ENCODE measurements at places on chromosomes 11 and 22.
A peak's percentile ranks its signal among the peaks of the same experiment; 100 is the strongest.

DNA sequence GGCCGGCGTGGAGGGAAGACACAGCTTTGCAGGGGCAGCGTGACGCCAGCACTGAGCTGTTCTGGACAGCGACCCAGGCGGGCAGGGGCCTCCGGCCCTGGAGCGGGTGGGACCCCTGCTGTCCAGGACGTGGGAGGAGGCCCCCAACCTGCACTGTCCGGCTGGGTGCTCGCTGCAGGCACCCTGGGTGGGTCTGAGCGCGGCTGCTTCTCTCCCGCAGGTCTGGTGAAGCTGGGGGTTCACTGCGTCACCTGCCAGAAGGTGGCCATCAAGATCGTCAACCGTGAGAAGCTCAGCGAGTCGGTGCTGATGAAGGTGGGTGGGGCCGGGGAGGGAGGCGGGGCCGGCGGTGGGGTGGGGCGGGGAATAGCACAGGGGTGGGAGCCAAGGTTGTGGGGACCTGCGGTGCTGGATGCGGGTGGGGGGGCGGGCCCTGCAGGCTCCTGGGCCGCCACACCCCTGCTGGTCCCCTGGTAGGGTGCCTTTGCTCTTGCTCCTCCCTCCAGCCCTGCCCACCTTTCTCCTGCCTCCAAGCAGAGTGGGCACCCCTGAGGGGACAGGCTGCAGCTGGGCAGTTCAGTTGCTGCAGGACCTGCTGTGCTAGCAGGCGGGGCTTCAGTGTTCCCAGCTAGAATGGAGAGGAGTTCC, 46.2 kb downstream of the BRSK2 start:
- DNase-seq: no peak

DNA sequence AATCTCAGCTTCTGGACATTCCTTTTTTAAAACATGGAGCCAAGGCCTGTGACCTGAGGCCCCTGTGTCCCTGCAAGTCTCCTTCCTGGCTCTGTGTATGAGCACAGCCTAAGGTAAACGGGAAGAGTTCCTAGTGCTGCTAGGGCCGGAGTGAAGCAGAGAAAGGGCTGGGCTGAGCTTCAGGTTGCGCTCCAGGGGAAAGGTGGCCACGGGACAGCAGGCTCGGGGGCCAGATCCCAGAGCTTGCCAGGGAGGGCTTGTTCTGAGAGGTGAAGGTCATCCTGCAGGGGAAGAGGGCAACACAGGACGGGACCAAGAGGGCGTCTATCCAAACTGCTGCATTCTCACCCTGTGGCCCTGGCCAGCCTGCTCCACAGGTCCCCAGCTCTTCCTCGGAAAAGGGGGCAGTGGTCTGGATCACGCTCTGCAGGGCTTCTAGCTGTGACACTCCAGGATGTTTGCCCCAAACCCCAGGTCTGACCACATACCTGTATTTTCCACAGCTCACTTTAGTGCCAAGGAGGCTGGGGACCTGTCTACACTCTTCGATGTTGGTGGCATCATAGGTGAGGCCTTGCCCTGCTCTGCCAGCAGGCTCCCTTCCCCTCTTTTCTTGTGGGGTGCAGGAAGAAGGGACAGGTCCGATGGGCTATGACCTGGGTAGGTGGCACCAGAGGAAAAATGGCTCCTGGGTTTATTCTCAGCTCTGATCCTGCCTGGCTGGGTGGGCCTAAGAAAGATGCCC, 20.4 kb downstream of the SLC37A2 start:
- DNase-seq: no peak

- no peak for DNase-seq
These were observed 33.4 kb upstream of the SORL1 start for GRCh38 chr11:121418625-121419114.

- no peak for DNase-seq
These were observed 13.9 kb downstream of the ZNF74 start for GRCh38 chr22:20407829-20408228.

GRCh38 chr22:50446708-50447575, 27.9 kb downstream of the SBF1 start:
- no peak for DNase-seq

GRCh38 chr11:70200212-70200844, 2.8 kb upstream of the FADD start:
- no peak for DNase-seq

DNA sequence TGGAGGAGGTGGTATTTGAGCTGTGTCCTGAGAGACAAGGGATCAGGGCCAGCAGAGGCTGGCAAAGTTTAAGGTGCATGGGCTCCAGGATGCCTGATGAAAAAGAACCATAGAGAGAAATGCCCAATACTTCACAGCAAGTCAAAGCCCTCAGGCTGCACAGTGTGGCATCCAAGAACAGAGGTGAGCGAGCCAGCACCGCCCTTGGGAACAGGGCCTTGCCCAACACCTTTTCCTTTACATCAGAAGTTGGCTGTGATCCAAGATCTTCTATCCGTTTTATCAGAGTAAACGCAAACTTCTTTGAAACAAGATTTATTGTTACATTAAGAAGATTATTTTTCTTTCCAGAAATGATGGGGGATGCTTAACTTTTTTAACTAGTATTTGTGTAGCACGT, 1.4 kb downstream of the B3GNT6 start:
- DNase-seq: no peak

- peak; percentile 95 for DNase-seq
These were observed 108.2 kb upstream of the CD44 start for GRCh38 chr11:35030716-35031213.

GRCh38 chr11:66880496-66881450, 23.9 kb downstream of the LRFN4 start:
- no peak for DNase-seq

GRCh38 chr11:64768300-64768694, 8.5 kb upstream of the PYGM start:
- DNase-seq: no peak

DNA sequence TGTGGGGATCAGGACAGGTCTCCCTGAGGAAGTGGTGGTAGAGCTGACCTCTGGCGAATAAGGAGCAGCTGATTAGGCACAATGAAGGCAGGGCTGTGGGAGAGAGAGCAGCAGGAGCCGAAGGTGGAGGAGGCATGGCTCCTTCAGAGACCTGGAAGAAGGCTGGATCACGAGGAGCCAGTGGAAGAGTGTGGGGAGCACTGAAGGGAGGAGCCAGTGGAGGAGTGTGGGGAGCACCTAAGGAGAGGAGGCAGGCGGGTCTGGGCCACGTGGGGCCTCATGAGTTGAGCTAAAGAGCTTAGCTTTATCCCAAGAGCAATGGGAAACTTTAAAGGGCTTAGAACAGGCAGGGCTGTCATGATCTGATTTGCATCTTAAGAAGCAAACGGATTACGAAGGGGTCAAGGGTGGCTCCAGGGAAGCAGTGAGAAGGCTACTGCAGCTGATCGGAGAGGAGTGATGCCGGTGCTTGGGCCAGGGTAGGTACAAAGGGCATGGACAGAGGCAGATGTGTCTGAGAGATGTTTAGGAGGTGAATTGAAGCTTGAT, 44.9 kb upstream of the EIF3D start:
- DNase-seq: no peak

DNA sequence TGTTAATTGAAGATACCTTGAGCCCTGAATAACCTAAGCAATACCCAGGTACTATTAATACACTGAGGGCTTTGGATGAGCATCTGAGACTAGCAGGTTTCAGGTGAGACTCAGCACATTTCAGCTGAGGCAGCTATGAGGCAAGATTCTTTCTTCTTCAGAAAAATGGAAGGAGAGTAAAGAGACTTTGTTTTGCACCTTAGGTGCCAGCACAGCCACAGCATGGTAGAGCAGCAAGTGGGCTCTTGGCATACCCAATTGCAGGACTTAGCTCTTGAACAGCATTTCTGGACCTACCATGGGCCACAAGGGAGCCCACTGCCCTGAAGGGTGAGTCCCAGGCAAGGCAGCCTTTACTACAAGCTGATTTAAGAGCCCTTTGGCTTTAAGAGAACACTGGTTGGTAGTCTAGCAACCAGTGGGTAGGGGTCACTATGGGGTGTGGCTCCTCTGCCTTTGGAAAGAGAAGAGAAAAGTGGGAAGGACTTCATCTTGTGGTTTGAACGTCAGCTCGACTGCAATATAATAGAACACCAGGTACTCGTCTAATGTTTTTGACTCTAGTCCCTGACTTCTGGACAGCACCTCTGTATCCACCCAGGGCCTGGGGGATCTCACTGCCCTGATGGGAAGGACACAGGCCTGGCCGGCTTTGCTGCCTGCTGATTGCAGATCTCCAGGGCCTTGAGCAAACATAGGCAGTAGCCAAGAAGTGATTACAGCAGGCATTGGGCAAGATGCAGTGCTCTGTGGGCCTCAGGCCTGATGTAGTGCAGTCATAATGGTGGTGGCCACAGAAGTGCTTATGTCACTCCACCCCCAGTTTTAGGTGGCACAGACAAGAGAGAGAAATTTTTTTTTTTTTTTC, 73.3 kb downstream of the GLYATL1 start:
- DNase-seq: no peak

- DNase-seq: no peak
These were observed 14.3 kb downstream of the BIRC2 start for GRCh38 chr11:102361086-102362031.

GRCh38 chr11:104934594-104934993, 33.8 kb downstream of the CASP4 start:
- no peak for DNase-seq

DNA sequence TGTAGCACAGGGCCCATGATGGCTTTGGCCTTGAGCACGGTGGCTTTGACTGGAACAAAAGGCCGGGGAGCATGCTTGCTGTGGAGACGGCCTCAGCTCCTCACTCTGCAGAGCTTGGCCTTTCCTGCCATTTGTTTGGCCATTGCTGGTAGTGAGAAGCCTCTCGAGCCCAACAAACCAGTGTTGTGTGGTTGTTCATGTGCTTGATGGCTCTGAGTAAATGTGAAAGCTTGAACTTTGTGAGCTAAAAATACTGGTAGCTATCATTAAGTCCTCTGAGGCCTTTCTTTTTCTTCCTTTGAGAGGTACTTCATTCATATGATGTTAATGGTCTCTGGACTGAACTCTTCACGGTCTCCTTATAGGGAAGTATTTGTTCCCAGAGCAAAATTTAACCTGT, 39.6 kb downstream of the NAT10 start:
- DNase-seq: no peak

DNA sequence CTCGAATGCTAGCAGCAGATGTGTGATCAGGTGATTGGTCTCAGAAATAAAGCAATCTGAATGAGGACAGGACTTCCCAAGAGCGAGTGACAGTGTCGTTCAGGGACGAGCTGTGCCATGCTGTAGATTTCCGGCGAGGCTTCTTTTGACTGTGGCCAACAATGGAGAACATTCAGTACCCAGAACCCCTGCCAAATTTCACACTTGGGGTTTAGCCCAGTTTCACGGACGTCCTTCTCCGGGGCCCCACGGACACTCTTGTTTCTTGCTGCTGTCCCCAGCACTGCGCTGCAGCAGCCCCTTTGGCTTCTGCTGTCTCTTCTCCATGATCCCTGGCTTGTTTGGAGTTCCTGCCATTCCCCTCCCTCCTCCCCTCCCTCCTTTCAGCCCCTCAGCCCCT, 115.1 kb upstream of the GRAMD1B start:
- no peak for DNase-seq

- no peak for DNase-seq
These were observed 630 bp downstream of the PIK3IP1 start for GRCh38 chr22:31291481-31292235.

DNA sequence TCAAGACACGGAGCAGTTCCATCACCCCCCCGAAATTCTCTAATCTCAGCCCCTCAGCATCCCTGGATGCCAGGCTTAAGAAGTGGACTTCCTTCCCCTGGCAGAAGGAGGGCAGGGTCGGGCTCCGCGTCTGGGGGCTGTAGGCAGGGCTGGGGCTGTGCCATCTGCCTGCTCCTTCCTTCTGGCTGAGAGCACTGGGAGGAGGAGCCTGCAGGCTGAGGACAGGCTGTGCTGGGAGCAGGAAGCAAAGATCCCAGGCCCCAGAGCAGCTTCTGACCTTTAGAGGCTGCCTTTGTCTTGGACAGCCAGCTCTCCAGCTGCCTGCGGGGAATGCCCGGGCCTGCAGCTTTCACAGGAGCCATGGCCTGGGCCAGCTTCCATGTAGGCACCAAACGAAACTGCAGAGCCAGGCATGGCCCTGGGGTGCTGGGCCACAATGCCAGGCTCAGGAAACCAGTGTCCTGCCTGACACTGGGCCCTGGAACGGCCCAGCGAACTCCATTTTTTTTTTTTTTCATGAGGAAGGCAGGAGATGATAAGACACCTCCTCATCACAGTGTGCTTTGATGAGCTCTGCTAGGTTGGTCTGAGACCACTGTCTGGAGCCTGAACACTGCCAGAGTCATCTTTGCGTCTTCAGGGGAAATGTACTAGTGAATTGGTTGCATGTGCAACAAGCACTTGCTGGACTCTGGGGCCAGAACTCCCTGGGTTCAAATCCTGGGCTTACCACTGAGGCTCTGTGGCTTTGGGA, 67.9 kb downstream of the MCM5 start:
- no peak for DNase-seq

- DNase-seq: no peak
These were observed 93.7 kb upstream of the LDLRAD3 start for GRCh38 chr11:35850191-35850590.

DNA sequence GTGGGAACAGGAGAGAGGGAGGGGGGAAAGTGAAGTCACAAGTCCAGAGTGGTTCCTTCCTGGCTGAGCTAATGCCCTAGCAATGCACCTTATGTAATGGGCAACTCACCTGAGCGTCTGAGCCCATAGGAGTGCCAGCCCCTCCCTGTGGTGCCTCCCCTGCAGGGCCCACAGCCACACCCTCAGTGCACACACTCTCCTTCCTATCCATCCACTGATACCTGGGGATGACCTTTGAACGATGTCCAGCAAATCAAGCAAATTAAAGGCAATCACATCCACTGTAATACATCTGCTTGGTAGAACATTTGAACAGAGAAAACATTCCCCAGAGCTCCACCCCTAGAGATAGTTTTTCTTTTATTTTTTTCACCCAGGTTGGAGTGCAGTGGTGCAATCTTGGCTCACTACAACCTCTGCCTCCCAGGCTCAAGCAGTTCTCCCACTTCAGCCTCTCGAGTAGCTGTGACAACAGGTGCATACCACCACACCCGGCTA, 19.6 kb upstream of the MICAL2 start:
- DNase-seq: no peak

DNA sequence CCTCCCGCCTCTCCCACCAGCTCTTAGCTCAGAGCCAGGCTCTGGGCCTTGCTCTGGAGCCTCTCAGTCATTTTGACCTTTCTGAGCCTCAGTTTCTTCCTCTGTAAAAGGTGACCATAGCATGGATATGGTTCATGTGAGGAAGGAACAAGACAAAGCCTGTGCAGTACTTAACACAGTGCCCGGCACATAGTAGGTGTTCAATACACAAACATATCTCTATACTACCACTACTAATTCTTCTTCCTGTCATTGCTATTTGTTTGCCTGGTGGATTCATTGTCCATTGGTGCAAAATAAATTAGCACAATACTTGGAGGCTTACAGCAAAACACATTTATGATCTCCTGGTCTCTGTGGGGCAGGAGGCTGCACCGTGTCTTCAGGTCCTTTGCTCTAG, 21.6 kb upstream of the MPPED1 start:
- DNase-seq: no peak

GRCh38 chr22:32874385-32874784, 72.9 kb downstream of the TIMP3 start:
- DNase-seq: no peak

DNA sequence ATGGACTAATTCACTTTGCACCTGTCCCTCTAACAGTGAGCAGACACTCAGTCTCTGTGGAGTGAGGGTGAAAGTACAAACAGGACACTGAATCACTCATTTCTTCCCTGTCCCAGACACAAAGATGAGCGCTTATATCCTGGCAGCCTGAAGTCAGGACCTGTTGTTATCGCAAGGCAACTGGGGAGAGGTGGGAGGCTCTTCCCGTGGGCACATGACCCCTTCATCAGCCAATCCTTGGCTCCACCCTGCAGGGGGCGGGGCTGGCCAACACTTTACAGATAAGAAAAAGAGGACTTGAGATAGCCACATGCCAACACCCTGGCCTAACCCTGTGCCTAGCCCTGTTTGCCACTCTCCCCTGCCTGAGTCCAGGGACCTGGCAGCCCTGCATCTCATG, 29.5 kb upstream of the TESMIN start:
- DNase-seq: no peak

Measured in GM04504 (cell line).